ENCODE measurements at places on chromosomes 12 and 14.

GRCh38 chr14:44657696-44658388 is 150.8 kb upstream of the FSCB start:
- ATAC-seq = no peak

DNA sequence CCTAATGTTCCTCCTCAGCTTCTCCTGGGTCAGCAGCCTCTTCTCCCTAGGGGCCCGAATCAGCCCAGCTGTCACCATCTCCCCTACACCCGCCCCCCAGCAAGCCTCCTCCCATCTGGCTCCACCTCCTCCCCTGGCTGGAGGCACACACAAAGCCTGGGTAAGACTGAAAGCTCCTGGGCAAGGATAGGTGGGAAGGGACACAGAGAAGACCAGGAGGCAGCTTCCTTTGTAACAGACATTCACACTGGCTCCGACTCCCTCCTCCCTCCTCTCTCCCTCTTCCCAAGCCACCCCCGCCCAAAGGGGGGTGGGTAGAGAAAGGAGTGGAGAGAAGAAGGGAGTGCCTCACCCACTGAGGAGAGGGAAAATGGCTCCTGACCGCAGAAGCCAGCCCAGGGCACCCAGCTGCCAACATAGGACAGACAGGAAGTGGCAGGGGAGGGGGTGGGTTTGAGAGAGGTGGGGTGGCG is 4.0 kb downstream of the CHD4 start:
- peak; percentile 3 for ATAC-seq

DNA sequence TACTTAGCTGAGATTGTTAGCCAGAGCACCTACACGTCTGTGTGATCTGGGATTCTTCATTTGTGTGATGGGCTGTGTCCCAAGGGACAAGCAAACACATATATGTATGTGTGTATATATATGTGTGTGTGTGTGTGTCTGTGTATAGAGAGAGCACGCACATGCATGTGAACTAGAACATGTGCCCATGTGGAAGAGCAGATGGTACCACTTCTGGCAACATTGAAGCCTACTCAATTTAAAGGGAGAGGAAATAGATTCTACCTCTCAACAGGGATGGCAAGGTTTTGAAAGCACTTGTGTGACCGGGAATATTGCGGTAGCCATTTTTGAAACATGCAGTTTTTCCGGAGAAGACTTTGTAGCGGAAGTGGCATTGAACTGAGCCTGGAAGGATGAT is 1.4 kb downstream of the TOMM20L start:
- no peak for ATAC-seq

DNA sequence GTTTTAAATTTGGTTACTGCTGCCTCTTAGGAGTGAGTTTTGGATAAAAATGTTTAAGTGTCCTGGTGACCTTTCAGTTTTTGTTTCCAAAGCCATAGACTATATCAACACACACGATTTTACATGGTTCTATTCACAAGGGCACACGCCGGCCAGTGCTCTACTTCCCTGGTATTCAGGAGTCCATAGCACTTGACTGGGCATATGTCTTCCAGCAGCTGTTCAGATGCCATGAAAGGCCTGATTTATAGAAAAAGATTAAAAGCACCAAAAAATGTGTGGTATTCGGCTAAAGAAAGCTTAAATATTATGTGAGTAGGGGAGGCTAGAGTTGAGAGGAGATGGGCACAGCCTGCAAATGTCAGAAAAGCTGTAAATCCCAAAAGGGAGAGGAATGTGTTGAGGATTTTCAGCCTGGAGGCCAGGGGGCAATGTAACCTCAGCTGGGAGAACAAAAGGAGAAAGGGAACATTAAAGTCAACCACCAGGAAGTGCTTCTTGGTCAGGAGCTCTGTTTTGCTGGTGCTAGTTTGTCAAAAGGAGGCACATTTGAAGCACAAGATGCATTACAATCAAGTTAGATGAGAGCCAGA is 478.4 kb downstream of the RAD51B start:
- ATAC-seq = peak; percentile 33

GRCh38 chr14:64510825-64511671 is 6.5 kb downstream of the ZBTB1 start:
- peak; percentile 83 for ATAC-seq

DNA sequence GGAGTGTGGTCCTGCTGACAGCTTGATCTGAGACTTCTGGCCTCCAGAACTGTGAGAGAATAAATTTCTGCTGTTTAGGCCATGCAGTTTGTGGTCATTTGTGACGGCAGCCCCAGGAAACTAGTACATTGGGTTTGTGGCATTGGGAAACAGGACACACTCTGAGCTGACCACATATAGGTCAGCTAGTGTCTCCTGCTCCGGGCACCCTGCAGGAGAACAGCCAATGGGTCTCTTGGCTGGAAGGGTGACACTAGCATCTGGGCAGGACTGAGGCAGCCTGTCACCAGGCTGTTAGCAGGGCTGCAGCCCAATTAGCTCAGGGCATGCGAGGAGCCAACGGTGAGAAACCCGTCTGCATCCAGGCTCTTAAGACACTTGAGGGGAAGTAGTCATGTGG is 83.2 kb downstream of the PITPNM2 start:
- ATAC-seq = no peak

DNA sequence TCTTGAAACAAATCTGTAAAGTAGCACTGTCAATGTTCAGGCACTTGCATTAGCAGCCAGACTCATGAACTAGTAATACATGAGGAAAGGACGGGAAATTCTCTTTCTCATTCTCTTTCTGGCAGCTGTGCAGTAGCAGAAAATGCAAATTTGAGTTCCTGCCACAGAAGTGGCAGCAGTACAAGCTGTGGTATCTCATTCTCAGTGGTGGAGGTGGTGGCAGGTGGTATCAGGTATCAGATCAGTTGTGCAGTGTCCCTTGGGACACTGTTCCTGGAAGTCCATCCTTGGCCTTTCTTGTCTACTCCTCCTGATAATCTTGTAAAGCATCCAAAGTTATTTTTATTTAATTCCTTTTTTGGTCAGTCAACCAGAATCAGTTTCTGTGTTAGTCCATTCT is 103.0 kb downstream of the C12orf42 start:
- ATAC-seq = no peak

GRCh38 chr14:66965831-66966230 is 223.4 kb upstream of the GARIN2 start:
- ATAC-seq = peak; percentile 61

GRCh38 chr14:24940213-24940783 is 109.6 kb downstream of the STXBP6 start:
- no peak for ATAC-seq

DNA sequence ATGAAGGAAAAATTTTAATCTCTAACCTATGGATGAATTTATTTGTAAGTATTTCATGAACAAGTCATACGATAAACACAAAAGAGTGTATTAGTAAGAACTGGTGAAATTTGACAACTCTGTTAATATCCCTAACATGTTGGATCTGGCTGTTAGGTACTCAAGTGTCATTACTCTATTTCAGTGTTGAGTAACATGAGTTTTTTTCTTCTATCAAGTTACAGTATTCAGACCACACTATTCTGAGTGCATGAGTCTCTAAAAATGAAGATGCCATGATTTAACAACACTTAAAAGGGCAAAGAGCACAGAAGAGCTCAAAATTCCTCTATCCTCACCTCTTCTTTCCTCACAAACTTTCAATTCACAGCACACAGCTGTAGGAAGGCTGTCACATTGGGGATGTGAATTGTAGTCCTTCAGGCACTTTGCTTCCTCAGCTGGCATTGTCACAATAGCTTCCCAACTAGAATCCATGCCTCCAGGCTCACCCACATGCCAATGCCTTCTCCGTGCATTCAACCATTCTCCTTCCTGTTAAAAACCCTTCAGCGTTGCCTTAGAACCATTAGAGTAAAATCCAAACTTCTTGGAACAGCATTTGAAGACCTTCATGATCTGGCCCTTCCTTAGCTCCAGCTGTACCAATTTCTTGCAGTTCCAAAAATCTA is 73.7 kb upstream of the DBX2 start:
- no peak for ATAC-seq

- ATAC-seq = no peak
These were observed 34.6 kb upstream of the ANKRD9 start for GRCh38 chr14:102544046-102544746.

GRCh38 chr12:94712815-94713515 is 62.6 kb upstream of the TMCC3 start:
- ATAC-seq = no peak

- no peak for ATAC-seq
These were observed 8.7 kb downstream of the PGAM5 start for GRCh38 chr12:132719141-132719953.

- ATAC-seq = no peak
These were observed 78.8 kb downstream of the OSBPL8 start for GRCh38 chr12:76480796-76481195.

DNA sequence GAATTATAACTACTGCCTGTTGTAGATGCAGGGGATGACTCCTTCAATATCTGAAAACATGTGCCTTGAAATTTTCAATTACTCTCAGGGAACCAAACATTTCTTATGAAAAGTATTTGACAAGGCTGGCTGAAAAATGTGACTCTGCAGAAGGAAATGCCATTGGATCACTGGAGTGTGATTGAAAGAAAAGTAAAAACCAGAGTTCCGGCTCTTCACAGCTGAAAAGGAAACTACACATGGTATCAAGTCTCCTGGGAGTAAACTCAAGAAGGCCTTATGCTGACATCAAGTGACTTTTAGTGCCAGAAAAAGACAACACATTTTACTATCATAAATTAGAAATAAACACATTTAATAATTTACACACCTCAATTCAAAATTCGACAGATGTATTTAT is 693.0 kb downstream of the LRFN5 start:
- no peak for ATAC-seq

GRCh38 chr12:4271717-4272423 is 1.7 kb upstream of the CCND2 start:
- ATAC-seq = peak; percentile 50

- no peak for ATAC-seq
These were observed 68.6 kb upstream of the GALNT9 start for GRCh38 chr12:132397934-132398385.

DNA sequence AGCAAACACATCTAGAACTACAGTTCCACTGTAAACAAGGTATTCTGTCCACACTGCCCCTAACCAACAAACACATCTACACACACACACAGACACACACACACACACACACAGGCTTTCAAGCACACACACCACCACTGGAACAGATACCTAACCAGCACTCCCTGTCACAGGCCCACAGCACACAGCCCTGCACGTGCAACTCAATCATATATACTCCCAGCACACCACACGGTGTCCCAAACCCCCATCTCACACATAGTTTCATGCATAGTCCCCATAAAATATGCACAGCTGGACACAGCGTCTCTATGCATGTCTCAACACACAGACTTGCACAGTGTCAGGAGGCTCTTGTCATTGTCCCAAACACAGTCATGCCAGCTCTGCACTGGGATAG is 27.6 kb downstream of the KRT8 start:
- ATAC-seq = no peak

GRCh38 chr12:94416613-94417012 is 43.1 kb downstream of the CEP83 start:
- no peak for ATAC-seq

DNA sequence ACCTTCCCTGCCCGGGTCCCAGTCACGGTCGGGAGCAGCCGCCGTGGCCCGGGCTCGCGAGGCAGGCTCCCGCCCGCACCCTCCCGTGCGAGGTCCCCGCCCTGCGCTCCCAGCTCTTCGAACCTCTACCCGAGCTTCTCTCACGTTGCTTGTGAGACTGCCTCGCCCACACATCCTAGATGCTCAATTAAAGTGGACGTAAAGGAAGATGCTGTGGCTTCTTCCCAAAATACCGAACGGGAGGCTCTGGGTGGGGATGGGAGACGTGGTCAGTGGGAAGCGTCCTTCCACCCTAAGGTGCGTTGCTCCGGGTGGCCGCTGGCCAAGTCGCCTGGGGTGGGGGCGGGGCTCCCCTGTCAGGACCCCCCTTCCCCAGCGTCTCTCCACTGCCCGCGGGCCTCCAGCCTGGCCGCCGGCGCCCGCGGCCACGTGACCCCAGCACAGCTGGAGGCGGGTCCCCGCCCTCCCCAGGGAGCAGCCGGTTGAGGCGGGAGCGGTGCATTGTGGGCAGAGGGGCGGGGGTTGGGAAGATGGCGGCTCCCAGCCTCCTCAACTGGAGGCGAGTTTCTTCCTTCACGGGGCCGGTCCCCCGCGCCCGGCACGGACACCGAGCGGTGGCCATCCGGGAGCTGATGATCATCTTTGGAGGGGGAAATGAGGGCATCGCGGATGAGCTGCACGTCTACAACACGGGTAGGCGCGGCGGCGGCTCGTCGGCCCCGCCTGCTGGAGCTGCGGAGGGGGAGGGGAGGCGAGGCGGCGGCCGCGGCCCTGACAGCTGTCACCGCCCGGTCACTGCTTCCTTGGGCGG is at the start of gene HCFC2:
Gene HCFC2, plus strand, starts transcription at position 501 of the 811 bp plus-strand sequence. Its CDS starts 30 bp downstream, at position 531.
- ATAC-seq = peak; percentile 95

GRCh38 chr12:118126119-118126757 is 9.7 kb upstream of the PEBP1 start:
- ATAC-seq = no peak

- no peak for ATAC-seq
These were observed 107.6 kb downstream of the GTF2A1 start for GRCh38 chr14:81113176-81113575.

All from SK-N-SH treated with all-trans-retinoic acid at 6 μM for 48 hours (cell line).